HuH-7.5 (cell line): ENCODE measurements at places on chromosomes 7 and 10.

DNA sequence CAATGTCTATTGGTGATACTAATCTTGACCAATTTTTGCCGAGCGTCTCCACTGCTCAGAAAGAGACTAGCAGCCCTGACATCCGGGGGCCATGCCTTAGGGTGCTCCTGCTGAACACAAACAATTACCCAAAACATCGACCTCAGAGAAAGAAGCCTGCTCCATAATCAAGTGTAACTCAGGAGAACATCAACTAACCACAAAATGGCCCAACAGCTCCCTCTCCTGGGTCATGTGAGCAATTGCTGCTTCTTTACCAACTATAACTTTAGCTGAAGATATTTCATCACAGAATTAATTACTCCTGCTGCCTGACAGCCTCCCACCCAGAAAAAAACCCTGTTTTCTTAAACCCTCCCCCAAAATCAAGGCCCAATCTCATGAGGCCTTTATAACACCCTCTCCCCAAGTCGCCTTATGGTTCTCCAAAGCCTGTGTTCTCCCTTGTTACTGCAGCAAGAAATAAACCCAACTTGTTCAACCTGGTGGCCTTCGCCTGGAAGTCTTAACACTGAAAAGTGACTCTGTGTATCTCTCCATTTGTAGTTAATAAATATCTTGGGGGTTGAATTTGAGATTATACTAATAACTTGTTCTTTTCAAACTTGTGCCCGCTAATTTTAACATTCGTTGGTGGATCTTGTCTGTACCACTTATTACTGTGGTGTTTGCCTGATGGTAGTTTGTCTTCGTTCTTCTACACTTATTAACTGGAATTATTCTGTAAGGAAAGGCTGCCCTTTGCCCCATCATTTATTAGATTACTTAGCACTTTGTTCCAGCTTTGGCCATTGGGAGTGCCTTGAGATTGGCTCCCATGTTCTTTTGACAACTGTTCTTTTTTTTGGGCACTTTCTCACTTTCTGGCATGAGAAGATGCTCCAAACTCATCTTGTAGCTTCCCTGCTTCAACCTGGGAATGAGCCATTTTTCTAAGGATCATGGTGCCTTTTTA is 21.2 kb upstream of the RAMP3 start:
- peak; percentile 87 for DNase-seq

DNA sequence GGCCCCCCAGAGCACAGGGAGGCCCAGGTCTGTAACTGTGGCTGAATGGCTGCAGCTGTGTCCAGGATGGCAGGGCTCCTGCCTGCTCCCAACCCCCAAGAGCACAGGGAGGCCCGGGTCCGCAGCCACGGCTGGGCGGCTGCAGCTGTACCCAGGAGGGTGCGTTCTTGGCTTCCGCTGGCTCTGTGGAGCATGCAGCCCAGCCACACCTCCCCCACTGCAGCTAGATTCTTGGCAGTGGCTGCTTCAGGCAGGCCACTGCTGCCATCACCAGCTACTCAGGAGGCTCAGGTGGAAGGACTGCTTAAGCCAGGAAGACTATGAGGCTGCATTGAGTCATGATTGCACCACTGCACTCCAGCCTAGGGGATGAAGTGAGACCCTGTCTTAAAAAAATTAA is 27.9 kb downstream of the C7orf25 start:
- no peak for DNase-seq

DNA sequence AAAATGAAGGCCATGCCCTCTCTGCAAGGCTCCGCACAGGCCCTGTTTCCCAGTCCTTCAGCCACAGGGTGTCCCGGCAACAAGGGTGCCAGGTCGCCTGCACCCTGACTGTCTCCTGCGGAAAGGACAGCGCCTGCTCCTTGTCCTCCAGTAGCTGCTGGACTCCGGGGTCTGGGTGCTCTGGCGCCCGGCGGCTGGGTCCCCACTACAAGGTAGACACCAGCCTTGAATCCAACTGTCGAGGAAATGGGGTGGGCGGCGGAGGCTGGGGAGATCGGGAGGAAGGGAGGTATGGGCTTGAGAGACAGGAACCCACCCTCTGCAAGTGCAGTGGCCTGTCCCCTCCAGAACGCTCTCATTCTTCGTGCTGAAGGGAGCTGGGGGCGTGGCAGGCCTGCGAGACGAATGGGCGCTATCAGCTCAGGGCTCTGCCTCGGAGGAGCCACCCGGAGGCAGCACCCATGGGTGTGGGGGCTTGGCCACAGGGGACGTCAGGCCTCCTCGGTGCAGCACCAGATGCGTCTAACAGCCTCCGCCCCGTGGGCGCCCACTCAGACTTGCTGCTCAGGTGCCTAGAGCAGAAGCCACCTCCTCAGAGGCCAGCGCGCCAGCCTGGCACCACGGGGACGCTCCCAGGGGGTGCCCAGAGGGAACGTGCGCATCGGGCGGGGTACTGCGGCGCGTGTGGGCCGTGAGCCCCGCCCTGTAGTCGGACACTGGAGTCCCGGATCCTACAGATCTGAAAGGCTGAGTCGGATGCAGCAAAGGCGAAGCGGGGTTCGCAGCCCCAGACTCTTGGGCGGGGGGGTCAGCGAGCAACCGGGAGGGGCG is 15.6 kb downstream of the ADAM8 start:
- peak; percentile 68 for DNase-seq

- DNase-seq: no peak
Measured at GRCh38 chr7:21670496-21670895, 127.7 kb downstream of the DNAH11 start.

GRCh38 chr10:43254881-43255633 is 11.8 kb downstream of the RASGEF1A start:
- no peak for DNase-seq

DNA sequence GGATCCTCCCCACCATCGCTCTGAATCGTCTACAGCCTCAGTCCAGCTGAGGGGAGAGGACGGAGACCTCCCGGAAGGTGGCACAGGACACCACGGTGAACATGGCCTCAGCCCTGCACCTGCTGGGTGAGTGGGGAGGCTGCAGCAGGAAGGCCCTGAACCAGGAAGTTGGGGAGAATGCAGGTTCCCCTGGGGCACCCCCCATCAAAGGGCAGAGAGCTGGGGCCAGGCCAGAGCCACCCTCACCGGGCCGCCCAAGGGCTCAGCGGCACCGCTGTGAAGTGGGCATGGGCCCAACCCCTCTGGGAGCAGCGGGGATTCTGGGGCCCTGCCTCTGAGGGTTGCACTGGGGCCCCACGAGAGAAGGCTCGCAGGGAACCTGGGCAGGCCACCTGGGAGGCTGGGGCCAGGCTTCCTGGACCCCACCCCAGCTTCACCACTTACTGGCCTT is 98.7 kb downstream of the MICALL2 start:
- no peak for DNase-seq

DNA sequence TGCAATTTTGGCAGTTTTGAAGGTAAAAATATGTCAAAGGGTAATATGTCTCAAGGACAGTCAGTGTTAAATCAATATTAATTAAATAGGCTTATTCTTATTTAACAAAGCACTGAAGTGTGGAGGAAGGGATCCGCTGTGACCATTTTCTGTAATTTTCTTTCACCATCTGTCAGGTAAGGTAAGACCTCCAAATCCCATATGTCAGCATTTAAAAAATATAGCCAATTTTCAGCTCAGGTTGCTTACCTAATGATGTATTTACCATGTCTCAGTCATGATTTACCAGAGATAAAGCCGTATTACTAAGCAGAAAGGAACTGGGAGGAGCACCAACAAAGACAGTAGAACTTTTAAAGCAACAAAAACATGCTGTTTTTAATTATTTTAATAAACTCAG is 683.9 kb downstream of the CCSER2 start:
- no peak for DNase-seq

DNA sequence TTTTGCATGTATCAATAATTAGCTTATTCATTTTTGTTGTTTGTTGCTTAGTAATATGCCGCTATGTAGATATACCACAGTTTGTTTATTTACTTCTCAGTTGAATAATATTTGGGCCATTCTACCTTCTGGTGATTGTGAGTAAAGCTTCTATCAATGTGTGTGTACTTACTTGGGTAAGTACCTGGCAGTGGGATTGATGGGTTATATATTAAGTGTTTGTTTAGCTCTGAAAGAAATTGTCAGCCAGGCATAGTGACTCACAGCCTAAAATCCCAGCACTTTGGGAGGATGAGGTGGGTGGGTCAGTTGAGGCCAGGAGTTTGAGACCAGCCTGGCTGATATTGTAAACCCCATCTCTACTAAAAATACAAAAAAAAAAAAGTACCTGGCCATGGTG is 975.7 kb upstream of the MBL2 start:
- no peak for DNase-seq

GRCh38 chr10:73843261-73843660 is 31.1 kb downstream of the CAMK2G start:
- no peak for DNase-seq

DNA sequence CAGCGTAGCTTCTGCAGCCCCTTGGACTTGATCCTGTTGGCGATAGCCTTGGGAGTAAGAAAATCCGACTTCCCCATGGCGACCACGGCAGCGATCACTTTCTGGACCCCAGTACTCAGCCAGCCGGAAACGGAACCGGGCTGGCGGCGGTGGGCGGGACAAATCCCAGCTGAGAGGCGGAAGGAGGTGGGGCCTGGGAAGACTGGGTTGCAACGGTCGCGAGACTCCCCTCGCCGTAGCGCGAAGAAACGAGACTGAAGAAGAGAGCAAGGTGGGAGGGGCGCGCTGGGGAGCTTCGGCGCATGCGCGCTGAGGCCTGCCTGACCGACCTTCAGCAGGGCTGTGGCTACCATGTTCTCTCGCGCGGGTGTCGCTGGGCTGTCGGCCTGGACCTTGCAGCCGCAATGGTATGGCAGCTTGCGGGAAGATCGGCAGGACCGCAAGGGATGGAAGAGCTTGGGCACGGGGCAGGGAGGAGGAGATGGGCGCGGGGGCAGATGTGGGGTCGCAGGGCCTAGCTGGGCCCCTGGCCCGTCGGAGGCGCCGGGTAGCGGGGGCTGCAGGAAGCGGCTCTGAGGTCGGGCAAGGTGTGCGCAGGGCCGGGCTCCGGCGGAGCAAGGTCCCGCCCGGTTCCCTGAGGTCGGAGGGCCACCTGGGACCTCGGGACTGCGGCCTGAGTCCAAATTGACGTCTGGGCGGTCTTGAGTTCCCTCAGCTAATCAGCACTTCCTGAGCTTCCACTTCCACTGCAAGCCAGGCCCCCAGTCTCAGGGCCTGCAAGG is at the start of the genes ATP5F1C and KIN:
Gene ATP5F1C, plus strand, starts transcription at position 321 of the 782 bp plus-strand sequence. Its CDS starts 31 bp downstream, at position 352.
Gene KIN, minus strand, starts transcription at position 137 of the 782 bp plus-strand sequence. Its CDS starts 60 bp downstream, at position 77.
- DNase-seq: peak; percentile 88

DNA sequence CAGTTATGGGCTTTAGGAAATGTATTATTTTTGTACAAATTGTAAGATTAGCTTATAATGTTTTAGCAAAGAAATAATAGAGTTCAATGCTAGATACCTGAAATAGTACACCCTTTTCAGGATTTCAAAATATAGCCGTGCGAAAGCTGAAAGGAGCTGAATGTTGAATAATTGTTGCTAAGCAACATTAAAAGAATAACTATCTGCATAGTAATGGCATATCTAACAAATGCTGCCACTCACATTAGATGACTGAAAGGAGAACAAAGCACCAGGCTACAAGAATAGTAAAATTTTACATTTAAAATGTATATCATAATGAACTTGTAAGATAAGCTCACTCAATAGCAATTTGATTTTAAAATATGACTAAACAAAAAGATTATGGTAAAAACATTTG is 82.5 kb downstream of the SDHAF3 start:
- DNase-seq: no peak

- no peak for DNase-seq
Measured at GRCh38 chr10:78184851-78185692, 151.4 kb downstream of the RPS24 start.

DNA sequence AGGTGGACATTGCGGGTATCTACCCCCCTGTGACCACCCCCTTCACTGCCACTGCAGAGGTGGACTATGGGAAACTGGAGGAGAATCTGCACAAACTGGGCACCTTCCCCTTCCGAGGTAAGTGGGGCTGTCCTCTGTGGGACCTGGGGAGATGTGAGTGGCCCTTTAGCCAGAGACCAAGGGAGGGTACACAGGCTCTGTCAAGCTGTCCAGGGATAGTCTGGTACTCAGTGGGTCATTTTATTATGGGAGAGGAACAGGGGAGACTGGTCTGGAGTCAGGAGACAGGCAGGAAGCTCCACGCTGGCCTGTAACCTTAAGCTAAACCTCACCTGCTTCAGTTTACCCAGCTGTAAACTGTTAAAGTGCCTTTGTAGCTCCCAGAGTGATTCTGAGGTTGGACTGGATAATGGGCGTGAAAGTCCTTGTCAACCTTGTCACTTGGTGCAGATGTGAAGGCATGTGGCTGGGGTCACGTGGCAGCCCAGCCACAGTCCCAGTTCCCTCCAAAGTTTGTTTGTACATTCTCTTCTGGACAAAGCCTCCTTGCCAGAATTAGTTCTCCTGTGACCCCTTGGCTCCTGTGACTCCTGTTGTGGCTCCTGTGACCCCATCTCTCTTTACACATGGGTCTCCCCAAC is 729 bp downstream of the HOGA1 start:
- DNase-seq: no peak

GRCh38 chr7:26397796-26398426 is 106.2 kb downstream of the SNX10 start:
- DNase-seq: peak; percentile 54

DNA sequence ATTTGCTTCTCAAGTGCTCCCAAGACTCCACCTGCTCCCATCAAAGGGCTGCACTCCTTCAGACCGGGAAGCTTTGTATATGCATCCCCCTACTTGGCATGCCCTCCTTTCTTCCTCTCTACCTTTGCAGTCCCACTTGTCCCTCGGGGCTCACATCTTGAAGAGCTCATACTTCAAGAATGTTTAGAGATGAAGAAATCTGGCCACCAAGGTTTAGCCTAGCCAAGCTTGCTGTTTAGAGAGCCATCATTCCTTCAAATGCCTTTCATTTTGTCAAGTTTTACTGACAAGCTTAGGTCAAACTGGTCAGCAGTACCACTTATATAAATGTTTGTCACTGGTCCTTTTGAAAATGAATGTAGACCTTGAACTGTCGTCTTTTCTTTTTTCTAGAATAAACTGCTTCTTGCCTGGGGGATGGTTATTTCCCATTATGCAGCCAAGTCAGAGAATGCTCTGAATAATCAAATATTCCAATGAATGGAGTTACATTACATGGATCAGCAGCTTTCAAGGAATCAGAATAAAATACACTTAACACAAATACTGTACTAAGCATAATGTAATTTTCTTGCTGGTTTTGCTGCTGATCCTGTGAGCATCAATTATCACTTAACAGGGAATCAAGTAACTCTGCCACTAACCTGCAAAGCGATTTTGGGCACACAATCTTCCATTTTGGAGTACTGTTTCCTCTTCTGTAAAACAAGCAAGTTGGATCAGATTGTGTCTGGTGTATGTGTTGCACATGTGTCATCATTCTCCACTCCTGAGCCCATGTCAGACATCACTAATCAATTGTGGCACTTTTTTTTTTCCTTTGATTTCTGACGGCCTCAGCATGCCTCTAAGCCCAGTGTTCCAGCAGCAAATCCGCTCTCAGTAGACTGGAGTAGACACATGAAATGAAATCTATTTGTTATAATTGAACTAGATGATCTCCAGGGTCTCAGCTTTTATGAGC is 357.9 kb downstream of the PTEN start:
- no peak for DNase-seq

DNA sequence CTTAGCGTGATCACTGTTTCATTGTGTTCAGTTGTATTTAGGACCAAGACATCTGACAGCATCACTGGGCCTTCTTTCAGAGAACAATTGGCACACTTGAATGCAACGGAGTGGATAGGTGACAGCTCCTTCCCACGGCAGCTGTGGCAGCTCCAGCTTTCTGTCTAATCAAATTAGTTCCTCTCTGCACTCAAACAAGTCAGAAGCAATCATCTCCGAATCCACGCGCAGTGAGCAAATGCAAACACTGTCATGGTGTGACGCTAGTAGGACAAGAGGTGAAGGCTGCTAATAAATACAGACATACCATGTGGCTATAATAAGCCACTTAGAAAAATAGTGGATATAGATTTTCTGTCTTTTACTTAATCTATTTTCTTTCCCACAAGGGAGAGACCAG is 542.4 kb downstream of the ACTR3B start:
- no peak for DNase-seq

GRCh38 chr10:28087661-28088351 is 88.9 kb upstream of the ODAD2 start:
- DNase-seq: no peak
